ENCODE measurements at places on chromosomes 13 and 19. TPM values are rescaled to one million over a fixed set of nuclear protein-coding genes. Genes with fewer than 3 reads are reported as not detected.

GRCh38 chr19:54178581-54179261 is 5.8 kb upstream of the TMC4 start:
- no peak for DNase-seq

- DNase-seq = no peak
These were observed 6.9 kb downstream of the GNA11 start for GRCh38 chr19:3100747-3101730.

DNA sequence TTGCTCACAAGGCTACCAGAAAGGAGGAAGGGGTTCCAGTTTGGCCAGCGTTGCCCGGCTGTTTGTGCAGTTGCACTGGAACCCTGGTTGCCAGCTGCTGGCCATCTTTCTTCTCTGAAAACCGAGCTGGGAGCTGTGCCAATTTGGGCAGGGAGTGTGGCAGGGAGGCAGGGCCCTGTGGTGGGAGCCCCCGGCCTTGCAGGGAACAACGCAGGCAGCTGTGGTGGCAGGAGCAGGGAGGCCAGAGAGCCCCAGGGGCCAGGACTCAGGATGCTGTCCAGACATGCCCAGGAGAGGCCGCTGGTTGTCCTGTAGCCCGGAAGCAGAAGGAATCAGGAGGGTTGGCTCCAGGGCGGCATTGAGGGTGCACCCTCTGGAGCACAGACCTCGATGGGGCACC is 4.8 kb downstream of the KMT5C start:
- no peak for DNase-seq

DNA sequence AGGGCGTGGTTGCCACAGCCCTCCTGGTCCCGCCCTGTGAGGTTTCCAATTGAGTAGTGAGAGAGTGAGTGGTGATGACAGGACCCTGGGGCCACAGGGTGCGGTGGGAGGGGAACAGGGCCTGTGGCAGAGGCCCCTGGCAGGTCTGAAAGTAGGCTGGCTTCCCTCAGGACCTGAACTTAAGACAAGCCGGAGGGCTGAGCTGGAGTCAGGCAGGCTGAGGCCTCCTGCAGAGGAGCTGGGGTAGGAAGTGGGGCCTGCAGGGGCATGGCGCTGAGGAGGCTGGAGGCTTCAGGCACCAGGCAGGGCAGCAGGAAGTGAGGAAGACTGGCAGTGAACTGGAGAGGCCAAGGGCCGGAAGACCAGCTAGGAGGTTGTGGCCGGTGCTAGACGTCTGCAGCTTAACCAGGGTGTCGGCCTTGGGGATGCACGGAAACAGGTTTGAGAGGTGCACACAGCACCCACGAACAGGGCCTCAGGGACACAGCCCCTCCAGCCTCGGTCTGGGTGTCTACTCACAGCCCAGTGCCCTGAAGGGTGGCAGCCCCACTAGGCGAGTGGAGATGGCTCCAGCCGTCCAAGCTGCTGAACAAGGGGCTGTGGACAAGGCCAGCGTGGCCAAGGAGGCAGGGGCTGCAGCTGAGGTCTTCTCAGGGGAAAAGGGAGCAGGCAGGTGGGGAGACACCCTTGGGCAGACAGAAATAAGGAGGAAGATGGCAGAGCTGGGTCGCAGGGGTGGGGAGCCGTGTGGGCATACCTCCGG is 17.8 kb downstream of the POP4 start:
- DNase-seq = no peak

- peak; percentile 81 for DNase-seq
These were observed 6.3 kb upstream of the CEACAM21 start for GRCh38 chr19:41569481-41570150.

DNA sequence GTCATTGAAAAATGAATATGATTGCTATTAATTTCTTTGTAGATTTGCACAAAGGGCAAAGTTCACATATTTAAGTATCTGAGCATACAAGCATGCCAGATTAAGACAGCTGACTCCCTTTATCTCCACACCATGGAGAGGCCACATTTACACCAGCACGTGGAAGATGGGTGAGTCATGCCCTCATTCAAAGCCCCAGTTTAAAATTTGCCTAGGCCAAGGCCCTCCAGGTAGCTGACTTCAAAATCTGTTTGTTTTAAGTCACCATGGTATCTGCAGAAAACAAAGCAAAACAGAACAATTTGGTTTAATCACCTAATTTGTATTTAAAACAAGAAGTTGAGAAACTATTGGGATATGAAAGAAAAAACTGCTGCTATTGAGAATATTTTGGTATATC is 109.2 kb downstream of the ESD start:
- no peak for DNase-seq

GRCh38 chr19:44752816-44753625 is 4.5 kb downstream of the BCL3 start:
- DNase-seq = peak; percentile 93

- DNase-seq = no peak
These were observed 49.0 kb downstream of the DNAJC15 start for GRCh38 chr13:43072394-43072793.

DNA sequence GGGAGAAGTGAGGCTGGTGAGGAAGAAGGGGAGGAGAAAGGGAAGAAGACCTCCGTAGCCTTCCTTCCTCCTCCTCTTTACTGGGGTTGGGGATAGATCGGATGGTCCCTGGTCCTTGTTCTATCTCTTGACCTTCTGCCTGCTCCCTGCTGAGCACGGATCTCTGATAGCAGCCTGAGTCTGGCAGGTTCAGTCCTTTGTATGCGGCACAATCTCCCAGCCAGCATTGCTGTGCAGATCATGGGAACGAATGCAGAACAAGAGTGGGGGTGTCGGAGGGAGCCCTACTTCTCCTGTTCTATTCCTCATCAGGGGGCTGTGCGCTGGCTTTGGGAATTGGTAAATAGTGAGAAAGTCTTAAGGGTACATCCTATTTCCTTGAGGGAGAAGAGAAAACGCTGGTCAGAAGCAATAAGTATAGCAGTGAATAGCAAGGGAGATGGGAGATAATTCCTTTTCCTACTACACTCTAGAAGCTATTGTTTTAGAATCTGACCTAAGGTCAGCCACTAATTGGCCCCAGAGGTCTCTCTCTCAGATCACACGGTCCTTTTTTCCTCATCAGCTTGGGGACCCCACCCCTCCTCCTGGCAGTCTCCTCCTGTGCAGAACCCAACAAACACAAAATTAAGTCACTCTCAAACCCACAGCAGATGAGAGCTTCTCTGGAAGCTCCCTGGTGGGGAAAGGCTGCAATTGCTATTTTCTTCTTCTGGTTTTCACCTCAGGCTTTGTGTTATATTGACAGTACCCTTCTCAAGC is 41.0 kb downstream of the KL start:
- no peak for DNase-seq

DNA sequence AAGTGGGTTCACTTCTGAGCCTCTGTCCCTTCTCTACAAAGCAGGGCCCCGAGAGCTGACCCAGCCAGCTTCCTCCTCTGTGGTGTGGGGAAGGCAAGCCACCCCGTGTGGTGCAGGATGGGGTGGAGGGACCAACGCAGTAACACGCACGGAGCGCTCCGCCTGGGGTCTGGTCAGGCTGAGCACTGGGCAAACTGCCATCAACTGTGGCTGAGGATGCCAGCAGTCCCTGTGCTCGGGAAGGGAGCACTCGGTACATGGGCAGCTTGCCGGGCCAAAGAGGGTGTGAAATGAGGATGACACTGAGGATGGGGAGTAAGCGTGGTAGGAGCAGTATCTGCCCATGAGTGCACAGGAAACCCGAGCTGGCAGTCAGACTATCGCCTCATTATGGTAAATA is 7.6 kb upstream of the GMIP start:
- DNase-seq = no peak

- DNase-seq = no peak
These were observed 5.6 kb upstream of the ARRDC2 start for GRCh38 chr19:18002347-18002850.

DNA sequence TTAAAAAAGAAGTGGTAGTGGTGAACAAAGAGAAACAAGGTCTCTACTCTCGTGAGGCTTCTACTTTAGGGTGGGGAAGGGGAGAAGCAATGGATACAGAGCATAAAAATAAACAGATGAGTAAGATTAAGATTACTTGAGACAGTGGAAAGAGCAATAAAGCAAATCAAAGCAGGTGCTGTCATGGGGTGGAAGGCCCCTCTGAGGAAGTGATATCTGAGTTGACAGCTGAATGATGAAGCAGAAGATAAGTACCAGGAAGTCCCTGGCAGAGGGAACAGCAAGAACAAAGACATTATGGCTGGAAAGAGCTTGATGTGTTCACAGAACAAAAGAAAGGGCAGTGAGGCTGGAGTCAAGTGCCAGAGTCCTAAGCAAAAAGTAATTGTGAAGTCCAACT is 221.8 kb downstream of the ENOX1 start:
- no peak for DNase-seq

- peak; percentile 95 for DNase-seq
These were observed 2.5 kb downstream of the PRR36 start for GRCh38 chr19:7871437-7872305.

DNA sequence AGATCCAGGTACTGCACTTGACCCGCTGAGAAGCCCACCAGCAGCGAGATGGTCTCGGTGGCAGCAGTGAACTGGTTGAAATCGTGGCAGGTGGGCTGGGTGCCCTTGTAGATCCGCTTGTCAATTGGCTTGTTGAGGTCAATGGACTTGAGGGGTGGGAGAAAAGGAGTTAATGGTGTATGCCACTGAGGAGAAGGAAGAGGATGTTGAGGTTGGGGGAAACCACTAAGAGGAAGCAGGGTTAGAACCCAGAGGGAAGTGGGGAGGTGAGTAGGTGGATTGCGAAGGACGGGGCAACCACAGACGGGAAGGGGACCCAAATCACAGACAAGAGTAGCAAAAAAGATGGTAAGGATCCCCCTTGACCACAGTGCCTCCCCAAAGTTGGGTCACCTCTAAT is 1.7 kb downstream of the DMWD start:
- no peak for DNase-seq

- DNase-seq = no peak
These were observed 92.7 kb downstream of the ZNF737 start for GRCh38 chr19:20472854-20473253.

- DNase-seq = no peak
These were observed 222.4 kb upstream of the UBL3 start for GRCh38 chr13:30072818-30073186.

DNA sequence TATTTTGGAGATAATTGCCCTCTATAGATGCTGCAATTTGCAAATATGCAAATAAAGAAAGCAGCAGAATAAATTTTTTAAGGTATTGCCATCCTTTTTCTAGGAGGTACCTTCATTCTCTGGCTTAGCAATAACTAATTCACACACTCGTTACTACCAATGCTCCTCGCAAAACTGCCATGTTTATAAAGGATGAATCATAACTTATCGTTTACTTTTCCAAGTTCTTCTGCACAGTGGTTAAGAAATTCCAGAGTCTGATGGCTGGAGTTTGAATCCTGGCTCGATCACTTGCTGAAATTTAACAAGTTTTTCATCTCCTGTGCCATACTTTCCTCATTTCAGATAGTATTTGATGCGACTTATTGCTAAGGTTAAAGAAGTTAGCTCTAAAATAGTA is 708.6 kb upstream of the KLHL1 start:
- DNase-seq = no peak

GRCh38 chr19:23946569-23946968 is 31.9 kb downstream of the ZNF726 start:
- DNase-seq = no peak

DNA sequence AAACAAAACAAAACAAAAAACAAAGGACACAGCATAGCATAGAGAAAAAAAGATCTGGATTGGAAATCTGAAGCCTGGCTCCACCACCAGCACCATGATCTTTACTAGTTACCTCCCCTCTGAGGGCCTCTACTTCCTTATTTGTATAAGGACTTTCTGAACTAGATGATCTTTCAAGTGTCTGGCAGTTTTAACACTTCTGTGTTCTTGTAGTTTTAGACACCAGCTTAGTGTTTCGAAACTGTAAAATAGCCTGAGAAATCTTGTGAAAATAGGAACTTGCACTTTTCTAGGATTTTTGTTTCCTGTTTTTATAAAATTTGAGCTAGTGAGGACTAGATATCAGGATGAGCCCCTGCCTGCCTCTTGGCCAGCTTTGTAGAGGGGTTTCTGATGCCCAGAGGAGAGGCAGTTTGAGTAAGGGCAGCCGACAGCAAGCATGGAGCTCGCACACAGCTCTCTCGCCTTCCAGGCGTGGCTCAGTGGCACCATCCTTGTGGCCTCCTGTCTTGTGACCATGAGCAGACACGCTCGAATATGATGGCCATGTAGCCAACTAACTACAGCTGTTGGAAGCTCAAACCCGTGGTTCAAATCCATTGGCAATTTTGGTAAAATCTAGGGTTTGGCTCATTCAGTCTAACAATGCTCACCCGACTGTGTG is 319.0 kb downstream of the KCNRG start:
- no peak for DNase-seq

DNA sequence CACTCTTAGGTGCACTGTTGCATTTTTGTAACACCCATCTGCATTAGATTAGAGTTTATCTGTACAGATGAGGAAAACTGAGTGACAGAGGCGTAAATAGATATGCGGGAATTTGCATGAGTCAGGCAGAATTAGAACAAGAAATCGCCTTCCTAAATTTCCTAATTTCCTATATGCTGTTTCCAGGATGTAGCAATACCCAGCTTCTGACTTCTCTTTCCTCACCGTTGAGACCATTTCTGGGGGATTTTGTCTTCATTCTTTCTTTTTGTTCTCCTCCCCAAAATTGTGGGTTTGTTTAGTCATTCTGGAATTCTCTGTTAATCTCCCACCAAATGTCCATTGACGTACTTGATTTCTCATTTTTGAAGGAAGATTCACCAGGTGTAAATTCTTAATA is 10.6 kb upstream of the ZNF792 start:
- no peak for DNase-seq

- DNase-seq = no peak
These were observed 814 bp downstream of the NBEA start for GRCh38 chr13:34942732-34943435.

- DNase-seq = no peak
These were observed 368.4 kb upstream of the MIR17HG start for GRCh38 chr13:90979059-90979458.

GRCh38 chr13:20424949-20425348 is 100.7 kb downstream of the CRYL1 start:
- no peak for DNase-seq

DNA sequence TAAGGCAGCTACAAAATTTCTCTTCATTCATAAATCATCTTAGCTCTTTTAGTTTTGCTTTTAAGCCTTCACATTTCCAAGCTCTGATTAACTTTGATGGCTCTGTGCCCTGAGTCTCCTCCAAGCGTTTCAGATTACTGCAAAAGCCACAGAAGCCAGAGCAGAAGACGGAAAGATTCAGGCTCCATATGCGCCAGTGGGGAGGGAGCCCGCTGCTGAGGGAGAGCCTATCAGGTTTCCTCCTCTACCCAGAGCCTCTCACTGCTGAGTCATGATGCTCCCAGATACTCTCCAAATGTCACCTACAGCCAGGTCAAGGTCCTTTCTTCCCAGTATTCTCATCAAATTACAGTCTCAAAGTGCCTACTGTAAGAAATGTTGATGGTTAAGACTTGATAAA is 193.6 kb downstream of the RAP2A start:
- no peak for DNase-seq

ELSPBP1 gene
- not detected for total RNA-seq

ITM2B gene
- 510 TPM for total RNA-seq

KIRREL2 gene
- total RNA-seq = not detected

ZNF57 gene
- 4.0 TPM for total RNA-seq

ZNF790 gene
- 10.1 TPM for total RNA-seq

PEX11G gene
- 2.1 TPM for total RNA-seq

TMEM59L gene
- total RNA-seq = 5.9 TPM

Measured in osteocyte (in vitro differentiated cells).